ENCODE measurements at places on chromosomes 2 and 18.

DNA sequence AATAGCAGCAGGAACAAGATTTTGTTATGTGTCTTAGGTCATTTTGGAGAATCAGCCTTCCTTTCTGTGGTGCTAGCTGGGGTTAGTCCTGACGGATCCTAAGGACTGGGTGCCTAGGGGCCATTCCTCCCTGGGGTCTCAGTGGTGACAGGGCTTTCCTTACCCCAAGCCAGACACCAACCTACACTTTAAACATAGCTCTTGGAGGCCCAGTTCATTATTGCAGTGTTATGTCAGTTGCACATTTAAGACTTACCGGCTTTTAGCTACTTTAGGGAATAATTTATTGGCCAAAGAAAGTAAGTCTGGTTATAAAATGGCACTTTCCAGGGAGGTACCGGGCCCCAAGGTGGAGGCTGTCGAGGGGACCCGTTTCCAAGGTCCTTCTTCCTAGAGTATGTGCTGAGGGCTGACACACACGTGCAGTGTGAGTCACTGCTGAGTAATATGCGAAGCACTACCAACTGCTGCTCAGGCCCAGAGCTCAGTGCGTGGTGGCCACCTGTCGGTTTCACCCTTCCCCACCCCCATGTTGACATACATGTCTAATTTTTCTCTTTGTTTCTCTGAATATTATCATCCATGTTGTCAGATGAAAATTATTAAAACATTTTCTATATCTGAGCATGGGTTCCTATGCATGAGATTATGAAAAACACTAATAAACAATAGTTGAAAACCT is 37.0 kb upstream of the GRHL1 start:
- DNase-seq: no peak

- no peak for DNase-seq
These were observed 178.0 kb downstream of the SH3BP4 start for GRCh38 chr2:235129850-235130249.

- DNase-seq: no peak
These were observed 51.3 kb upstream of the SLC35F5 start for GRCh38 chr2:113807721-113808120.

GRCh38 chr2:118853129-118853640 is 5.7 kb upstream of the EN1 start:
- no peak for DNase-seq

DNA sequence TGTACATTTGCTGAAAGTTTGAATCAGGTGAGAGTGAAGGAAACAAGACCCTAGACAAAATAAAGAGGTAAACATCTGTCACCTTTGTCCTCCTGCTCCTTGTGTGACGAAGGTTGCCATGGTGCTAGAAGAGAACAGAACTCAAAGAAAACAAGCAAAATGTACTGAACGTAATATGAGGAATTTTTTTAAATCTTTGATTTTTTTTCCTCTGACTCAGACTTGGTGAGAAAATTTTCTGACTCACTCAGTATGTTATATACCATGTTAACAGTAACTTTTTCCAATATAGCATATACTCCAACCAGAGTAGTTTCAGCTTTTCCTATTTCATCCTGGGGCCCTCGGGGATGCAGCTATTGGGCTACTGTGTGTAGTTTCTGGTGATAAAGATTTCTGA is 2114.6 kb upstream of the PIK3C3 start:
- no peak for DNase-seq

DNA sequence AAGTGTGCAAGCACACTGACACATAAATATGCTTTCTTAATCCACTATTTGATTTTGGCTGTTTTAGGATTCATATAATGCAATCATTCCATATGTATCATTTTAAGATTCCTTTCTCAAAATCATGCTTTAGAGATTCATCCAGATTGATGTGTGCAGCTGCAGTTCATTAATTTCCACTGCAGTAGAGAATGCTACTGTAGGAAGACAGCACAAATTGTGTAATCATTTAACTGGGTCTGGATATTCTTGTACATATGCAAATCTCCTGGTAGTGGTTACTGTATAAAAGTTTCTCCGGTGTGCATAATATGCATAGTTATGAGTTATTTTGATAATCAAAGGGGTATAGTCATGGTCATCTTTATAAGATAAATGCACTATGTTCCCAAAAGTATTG is 502.5 kb upstream of the ACVR2A start:
- DNase-seq: no peak

DNA sequence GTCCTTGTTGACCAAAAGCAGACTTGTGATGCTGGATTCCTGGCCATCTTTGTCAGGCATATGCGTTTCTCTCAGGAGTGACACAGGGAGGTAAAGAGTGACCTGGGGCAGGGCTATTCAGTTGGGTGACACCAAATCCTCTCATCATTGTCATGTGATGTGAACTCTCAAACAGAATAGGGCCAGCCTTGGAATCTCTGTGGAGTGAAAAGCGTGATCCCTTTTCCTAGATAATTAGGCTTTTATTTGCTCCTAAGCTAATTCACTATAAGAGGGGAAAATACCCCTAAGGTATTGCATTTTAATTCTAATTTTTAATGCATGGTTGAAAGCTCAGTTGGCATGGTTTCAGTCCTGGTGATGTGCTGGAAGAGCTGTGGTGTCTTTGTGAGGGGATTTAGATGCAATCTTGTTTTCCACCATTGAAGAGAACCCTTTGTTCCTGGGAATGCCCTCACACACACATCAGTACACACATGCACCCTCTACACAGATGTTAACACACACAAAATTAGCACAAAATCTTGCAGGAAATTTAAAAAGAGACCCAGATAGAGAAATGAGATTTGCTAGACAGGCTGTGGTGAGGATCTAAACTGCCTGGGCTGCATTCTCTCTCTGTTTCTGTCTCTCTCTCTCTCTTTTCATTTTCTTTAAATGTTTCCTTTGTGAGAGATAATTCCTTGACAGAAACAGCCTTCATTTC is 349.9 kb downstream of the TSN start:
- DNase-seq: no peak

DNA sequence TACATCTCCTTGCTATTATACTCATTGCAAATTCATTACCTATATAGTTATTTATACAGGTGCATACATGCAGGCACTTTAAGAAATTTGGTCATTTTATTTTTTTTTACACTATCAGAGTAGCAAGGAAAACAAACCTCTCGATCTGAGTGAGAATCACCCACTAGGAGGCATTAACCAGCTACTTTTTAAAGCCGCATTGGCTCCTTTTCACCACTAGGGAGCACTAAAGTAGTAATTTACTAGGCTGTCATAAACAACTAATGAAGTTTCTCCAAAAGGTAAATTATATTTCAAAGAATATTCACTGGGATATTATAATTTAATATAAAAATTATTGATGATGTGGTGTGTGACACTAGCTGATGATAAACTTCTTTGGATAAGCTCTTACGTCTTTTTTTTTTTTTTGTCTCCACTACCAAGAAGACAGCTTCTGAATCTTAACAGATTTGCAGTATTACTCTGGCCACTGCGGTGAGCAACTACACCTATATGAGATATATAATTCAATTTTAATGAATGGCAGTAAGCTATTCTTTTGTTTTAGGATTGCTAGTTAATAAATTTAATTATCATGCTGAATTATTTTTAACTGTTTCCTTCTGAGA is 101.9 kb downstream of the NOL4 start:
- peak; percentile 53 for DNase-seq

All from iPS-NIHi11 (cell line).